Tongue (tissue), 3 donors: ENCODE measurements at places on chromosomes 1 and 21.

GRCh38 chr1:185045814-185046492 is 595 bp downstream of the RNF2 start:
- DNase-seq = peak; percentile 58

GRCh38 chr1:1219341-1219740 is 5.4 kb upstream of the TNFRSF4 start:
- no peak for DNase-seq

DNA sequence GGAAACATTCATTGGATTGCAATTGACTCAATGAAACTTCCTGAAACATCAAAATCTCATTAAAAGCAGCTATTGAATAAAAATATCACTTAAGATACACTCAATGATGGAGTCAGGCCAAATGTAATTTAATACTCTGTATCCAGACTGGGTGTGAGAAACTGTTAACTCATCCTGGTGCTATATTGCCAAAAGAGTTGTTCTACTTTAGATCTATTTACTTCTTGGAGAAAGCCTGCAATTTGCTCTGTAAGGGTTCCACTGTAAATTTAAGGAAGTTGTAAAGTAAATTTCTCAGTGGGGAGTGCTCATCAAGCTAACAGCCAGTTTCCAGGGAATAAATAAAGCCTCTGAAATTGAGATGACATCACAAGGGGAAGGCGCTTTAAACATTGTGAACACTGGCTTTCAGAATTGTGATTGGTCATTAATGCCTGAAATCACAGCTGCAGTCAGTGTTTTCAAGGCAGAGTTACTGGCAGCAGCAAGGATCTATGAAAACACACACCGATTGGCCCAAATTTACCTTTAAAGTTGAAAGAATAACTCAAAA is 91.4 kb downstream of the OLFM3 start:
- DNase-seq = no peak

GRCh38 chr1:229452956-229453801 is 19.3 kb upstream of the ACTA1 start:
- DNase-seq = peak; percentile 24

GRCh38 chr1:36557041-36558000 is 74.6 kb upstream of the CSF3R start:
- no peak for DNase-seq
